ENCODE measurements at places on chromosomes 4 and X. TPM values are rescaled to one million over a fixed set of nuclear protein-coding genes. Genes with fewer than 3 reads are reported as not detected.

- no peaks in the 10 kb centered on the region for H3K36me3 ChIP-seq
- H3K27ac ChIP-seq: no peak overlapping the region
- no peak overlapping the region for H3K4me3 ChIP-seq
- H3K27me3 ChIP-seq: no peaks in the 10 kb centered on the region
- H3K4me1 ChIP-seq: no peaks in the 10 kb centered on the region
- no peak for DNase-seq
Measured at GRCh38 chrX:97389761-97390192, 506.1 kb downstream of the RPA4 start.

DNA sequence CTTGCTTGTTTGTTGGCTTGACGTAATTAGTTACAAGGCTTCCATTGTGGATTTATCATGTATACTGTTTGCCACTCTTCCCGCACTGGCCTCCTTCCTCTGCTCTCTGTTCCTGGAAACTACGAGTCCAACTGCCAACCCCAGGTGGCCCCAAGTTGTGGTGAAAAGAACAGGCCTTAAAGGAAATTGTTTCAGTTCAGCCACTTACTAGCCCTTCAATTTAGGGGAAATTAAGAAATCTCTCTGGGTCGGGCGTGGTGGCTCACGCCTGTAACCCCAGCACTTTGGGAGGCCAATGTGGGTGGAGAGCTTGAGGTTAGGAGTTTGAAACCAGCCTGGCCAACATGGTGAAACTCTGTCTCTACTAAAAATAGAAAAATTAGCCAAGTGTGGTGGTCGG is 28.0 kb downstream of the RBM47 start:
- H3K27ac ChIP-seq: peak overlapping the region; percentile 3
- peaks cover 9% of the 10 kb centered on the region for H3K4me1 ChIP-seq
- no peak for DNase-seq
- H3K27me3 ChIP-seq: no peaks in the 10 kb centered on the region
- no peaks in the 10 kb centered on the region for H3K36me3 ChIP-seq

- DNase-seq: no peak
- H3K27ac ChIP-seq: no peak overlapping the region
- H3K36me3 ChIP-seq: no peaks in the 10 kb centered on the region
- H3K4me1 ChIP-seq: no peaks in the 10 kb centered on the region
- no peaks in the 10 kb centered on the region for H3K27me3 ChIP-seq
Measured at GRCh38 chrX:150165776-150166610, 197.1 kb upstream of the MAMLD1 start.

- no peaks in the 10 kb centered on the region for H3K36me3 ChIP-seq
- no peaks in the 10 kb centered on the region for H3K4me1 ChIP-seq
- H3K4me3 ChIP-seq: no peak overlapping the region
- no peaks in the 10 kb centered on the region for H3K27me3 ChIP-seq
Measured at GRCh38 chr4:11216520-11216919, 212.2 kb downstream of the HS3ST1 start.

GRCh38 chr4:59608466-59608865 is 1591.7 kb upstream of the ADGRL3 start:
- DNase-seq: no peak
- no peak overlapping the region for H3K4me3 ChIP-seq
- H3K36me3 ChIP-seq: no peaks in the 10 kb centered on the region
- H3K4me1 ChIP-seq: no peaks in the 10 kb centered on the region
- no peak overlapping the region for H3K27ac ChIP-seq

DNA sequence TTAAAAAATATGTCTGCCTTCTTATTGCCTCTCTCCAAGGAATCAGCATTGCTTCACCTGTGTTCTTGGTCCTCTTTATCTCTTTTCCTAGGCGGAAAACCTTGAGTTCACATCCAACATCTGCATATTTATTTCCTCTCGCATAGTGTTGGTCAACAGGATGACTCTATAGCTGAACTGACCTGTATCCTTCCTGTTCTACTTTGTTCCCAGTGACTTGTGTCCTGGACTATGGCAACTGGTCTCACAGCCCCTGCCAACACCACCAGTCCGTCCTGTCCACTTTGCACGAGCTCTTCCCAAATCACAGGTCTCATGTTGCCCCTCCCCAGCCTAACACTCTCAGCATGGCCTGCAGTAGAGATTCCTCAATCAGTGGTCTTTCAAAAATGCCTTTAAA is 2.0 kb downstream of the DIPK2B start:
- no peak for DNase-seq
- no peak overlapping the region for H3K4me3 ChIP-seq
- H3K4me1 ChIP-seq: no peaks in the 10 kb centered on the region
- no peaks in the 10 kb centered on the region for H3K36me3 ChIP-seq
- no peak overlapping the region for H3K27ac ChIP-seq

DNA sequence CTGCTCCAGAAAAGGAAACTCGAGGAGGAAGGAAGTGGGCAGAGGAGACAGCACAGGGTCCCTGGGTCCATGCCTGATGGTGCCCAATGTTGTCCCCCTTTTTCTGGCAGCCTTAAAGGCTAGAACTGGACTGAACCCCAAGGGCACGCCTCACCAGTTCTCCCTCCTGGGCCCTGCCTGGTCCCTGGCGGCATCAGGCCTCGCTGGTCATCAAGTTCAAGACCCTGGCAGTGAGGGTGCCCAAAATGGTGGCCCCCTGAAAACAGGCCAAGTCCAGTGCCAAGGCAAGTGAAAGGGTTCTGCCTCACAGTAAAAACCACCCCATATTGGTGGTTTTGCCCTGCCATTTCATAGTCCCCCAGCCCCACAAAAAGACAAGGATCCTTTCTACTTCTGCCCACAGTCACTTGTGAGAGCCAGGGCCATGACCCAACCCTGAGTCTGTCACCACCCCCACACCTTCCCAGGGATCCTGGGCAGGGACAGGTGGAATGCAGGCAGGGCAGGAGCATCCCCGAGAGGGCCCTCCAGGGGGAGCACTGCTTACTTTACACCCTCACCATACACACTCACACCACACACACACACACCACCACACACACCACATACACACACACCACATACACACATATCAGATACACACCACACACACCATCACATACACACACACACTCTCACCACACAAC is 107.6 kb downstream of the DCTD start:
- H3K36me3 ChIP-seq: no peaks in the 10 kb centered on the region
- H3K27me3 ChIP-seq: no peaks in the 10 kb centered on the region
- no peaks in the 10 kb centered on the region for H3K4me1 ChIP-seq

- DNase-seq: no peak
- H3K27me3 ChIP-seq: no peaks in the 10 kb centered on the region
- H3K4me3 ChIP-seq: no peak overlapping the region
- no peak overlapping the region for H3K27ac ChIP-seq
Measured at GRCh38 chr4:2832981-2833670, 10.5 kb upstream of the ADD1 start.

GRCh38 chr4:122948671-122949070 is 26.3 kb upstream of the NUDT6 start:
- H3K27ac ChIP-seq: no peak overlapping the region
- H3K4me3 ChIP-seq: no peak overlapping the region
- H3K4me1 ChIP-seq: no peaks in the 10 kb centered on the region
- H3K36me3 ChIP-seq: no peaks in the 10 kb centered on the region
- DNase-seq: no peak

GRCh38 chrX:13254076-13254785 is 65.6 kb downstream of the ATXN3L start:
- H3K36me3 ChIP-seq: no peaks in the 10 kb centered on the region
- H3K27ac ChIP-seq: no peak overlapping the region
- H3K27me3 ChIP-seq: no peaks in the 10 kb centered on the region

DNA sequence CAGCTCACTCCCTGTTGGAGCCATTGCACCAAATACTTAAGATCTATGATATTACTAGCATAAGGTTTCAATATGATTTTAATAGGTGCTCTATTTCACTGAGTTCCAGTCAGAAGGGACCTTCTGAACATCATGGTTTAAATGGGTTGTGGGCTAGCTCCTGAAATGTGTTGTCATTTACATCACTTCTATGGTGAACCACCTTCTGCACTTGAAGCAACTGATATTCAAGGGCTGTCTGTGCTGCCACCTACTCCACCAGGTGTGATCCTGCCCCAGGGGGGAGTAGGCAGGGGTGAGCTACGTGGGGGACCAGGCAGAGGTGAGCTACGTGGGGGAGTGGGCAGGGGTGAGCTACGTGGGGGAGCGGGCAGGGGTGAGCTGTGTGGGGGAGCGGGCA is 35.2 kb downstream of the RNF175 start:
- no peak overlapping the region for H3K27ac ChIP-seq
- no peaks in the 10 kb centered on the region for H3K4me1 ChIP-seq
- no peak for DNase-seq
- H3K36me3 ChIP-seq: no peaks in the 10 kb centered on the region
- no peak overlapping the region for H3K4me3 ChIP-seq

- no peaks in the 10 kb centered on the region for H3K27me3 ChIP-seq
- H3K36me3 ChIP-seq: no peaks in the 10 kb centered on the region
- H3K4me3 ChIP-seq: no peak overlapping the region
- no peak for DNase-seq
Measured at GRCh38 chr4:158004101-158004500, 168.7 kb downstream of the GASK1B start.

DNA sequence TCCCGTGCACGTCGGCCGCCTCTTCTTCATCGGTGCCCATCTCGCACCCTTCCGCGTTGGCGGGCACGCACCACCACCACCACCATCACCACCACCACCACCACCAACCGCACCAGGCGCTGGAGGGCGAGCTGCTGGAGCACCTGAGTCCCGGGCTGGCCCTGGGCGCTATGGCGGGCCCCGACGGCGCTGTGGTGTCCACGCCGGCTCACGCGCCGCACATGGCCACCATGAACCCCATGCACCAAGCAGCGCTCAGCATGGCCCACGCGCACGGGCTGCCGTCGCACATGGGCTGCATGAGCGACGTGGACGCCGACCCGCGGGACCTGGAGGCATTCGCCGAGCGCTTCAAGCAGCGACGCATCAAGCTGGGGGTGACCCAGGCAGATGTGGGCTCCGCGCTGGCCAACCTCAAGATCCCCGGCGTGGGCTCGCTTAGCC is 1.4 kb downstream of the POU4F2 start:
- no peak overlapping the region for H3K4me3 ChIP-seq
- H3K27ac ChIP-seq: no peak overlapping the region
- H3K36me3 ChIP-seq: no peaks in the 10 kb centered on the region
- peaks cover 5% of the 10 kb centered on the region for H3K27me3 ChIP-seq
- DNase-seq: no peak
- H3K4me1 ChIP-seq: peaks cover 5% of the 10 kb centered on the region

- no peak overlapping the region for H3K4me3 ChIP-seq
- H3K27ac ChIP-seq: no peak overlapping the region
- no peaks in the 10 kb centered on the region for H3K27me3 ChIP-seq
- no peaks in the 10 kb centered on the region for H3K36me3 ChIP-seq
- H3K4me1 ChIP-seq: no peaks in the 10 kb centered on the region
- no peak for DNase-seq
Measured at GRCh38 chr4:73523126-73523525, 41.6 kb downstream of the AFM start.

GRCh38 chr4:71006203-71006907 is 12.9 kb downstream of the DCK start:
- no peak for DNase-seq
- H3K36me3 ChIP-seq: no peaks in the 10 kb centered on the region
- H3K4me1 ChIP-seq: no peaks in the 10 kb centered on the region
- H3K27me3 ChIP-seq: no peaks in the 10 kb centered on the region
- no peak overlapping the region for H3K27ac ChIP-seq
- H3K4me3 ChIP-seq: no peak overlapping the region

GRCh38 chr4:81180916-81181315 is 34.1 kb downstream of the PRKG2 start:
- H3K36me3 ChIP-seq: no peaks in the 10 kb centered on the region
- H3K27ac ChIP-seq: no peak overlapping the region
- no peak for DNase-seq
- no peaks in the 10 kb centered on the region for H3K4me1 ChIP-seq
- no peak overlapping the region for H3K4me3 ChIP-seq
- no peaks in the 10 kb centered on the region for H3K27me3 ChIP-seq

DNA sequence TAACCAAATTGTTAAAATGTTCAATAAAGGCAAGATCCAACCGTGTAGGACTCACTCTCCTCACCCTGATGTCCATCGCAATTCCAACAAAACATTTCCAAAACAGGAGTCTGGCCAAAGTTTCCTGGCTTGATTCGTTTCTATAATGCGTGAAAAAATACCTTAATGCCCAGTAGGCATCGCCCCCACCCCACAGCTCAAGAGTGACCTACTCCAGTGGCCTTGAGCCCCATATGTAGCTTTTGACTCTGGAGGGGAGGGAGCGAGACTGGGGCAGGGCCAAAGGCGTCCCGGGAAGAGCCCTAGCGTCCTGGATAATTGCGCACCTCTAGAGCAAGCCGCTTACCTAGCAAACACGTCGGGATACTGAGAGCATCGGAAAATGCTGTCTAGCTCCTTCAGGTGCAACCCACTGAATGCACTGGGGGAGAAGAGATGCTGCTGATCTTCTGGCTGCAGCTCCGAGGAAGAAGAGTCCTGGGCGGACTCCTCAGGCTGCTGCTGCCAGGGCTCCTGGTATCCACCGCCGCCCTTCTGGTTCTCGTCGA is 55.6 kb upstream of the NKAP start:
- no peak overlapping the region for H3K4me3 ChIP-seq
- no peak for DNase-seq
- no peaks in the 10 kb centered on the region for H3K4me1 ChIP-seq
- no peak overlapping the region for H3K27ac ChIP-seq
- no peaks in the 10 kb centered on the region for H3K36me3 ChIP-seq

DNA sequence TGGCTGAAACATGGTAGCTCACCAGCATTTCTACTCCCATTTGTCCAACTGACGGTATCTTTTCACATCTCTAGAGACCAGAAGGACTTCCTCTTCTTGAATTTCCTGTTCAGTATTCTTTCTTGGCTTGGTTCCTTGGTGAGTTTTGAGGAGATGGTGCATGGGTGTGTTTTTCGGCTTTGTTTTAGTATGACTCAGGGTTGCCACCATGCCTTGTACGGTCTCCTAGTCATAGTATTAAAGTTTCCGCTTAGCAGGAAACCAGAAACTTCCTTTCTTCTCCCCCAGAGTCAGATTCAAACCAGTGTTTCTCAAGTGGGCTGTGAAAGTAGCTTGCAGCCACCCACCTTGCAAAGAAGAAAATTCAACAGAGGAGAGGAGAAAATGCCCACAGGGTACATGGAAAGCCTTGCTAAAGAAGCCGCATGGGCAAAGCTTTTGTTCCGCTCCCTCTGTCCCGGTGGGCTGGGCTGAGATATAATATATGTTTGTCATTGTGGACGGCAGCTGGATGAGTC is 5.7 kb downstream of the CD99 start:
- no peak overlapping the region for H3K4me3 ChIP-seq
- DNase-seq: no peak
- H3K36me3 ChIP-seq: no peaks in the 10 kb centered on the region
- H3K27ac ChIP-seq: peak overlapping the region; percentile 26
- H3K4me1 ChIP-seq: peaks cover 69% of the 10 kb centered on the region

GRCh38 chr4:124861761-124862160 is 149.2 kb upstream of the ANKRD50 start:
- peaks cover 6% of the 10 kb centered on the region for H3K4me1 ChIP-seq
- peak overlapping the region; percentile 48 for H3K27ac ChIP-seq
- no peaks in the 10 kb centered on the region for H3K36me3 ChIP-seq
- H3K4me3 ChIP-seq: no peak overlapping the region
- no peaks in the 10 kb centered on the region for H3K27me3 ChIP-seq
- no peak for DNase-seq

- H3K4me1 ChIP-seq: no peaks in the 10 kb centered on the region
- H3K27me3 ChIP-seq: no peaks in the 10 kb centered on the region
- H3K4me3 ChIP-seq: no peak overlapping the region
- H3K27ac ChIP-seq: no peak overlapping the region
- DNase-seq: no peak
Measured at GRCh38 chrX:147893741-147894140, 18.0 kb upstream of the FMR1 start.

HEPH gene
- polyA plus RNA-seq: 10.8 TPM

GPR173 gene
- polyA plus RNA-seq: 2.4 TPM

MAGEC2 gene
- 43.6 TPM for polyA plus RNA-seq

MTMR8 gene
- 0.47 TPM for polyA plus RNA-seq

CT45A1 gene
- 8.3 TPM for polyA plus RNA-seq

FANCB gene
- polyA plus RNA-seq: 0.66 TPM

RNF212 gene
- polyA plus RNA-seq: 21.0 TPM

MOSPD2 gene
- polyA plus RNA-seq: 6.0 TPM

All from testis (tissue), 5 donors.